ENCODE measurements at places on chromosomes 16 and 17. TPM values are rescaled to one million over a fixed set of nuclear protein-coding genes. Genes with fewer than 3 reads are reported as not detected.

SLC9A5 gene
- 0.37 TPM for total RNA-seq

CD300LB gene
- 0.63 TPM for total RNA-seq

RPS15A gene
- 1,581 TPM for total RNA-seq

MPV17L gene
- total RNA-seq, result 7.8 TPM

HCRT gene
- not detected for total RNA-seq

MNT gene
- total RNA-seq, result 14.4 TPM

LGALS9B gene
- total RNA-seq, result not detected

SLC12A3 gene
- total RNA-seq, result not detected

ABCC11 gene
- total RNA-seq, result 0.24 TPM

TRPV3 gene
- total RNA-seq, result 0.88 TPM

KRTAP4-3 gene
- not detected for total RNA-seq

LITAFD gene
- total RNA-seq, result not detected

MYH3 gene
- 2.3 TPM for total RNA-seq

FOXC2 gene
- total RNA-seq, result 0.47 TPM

GRCh38 chr17:79372470-79373238 is 238.2 kb downstream of the RBFOX3 start:
- no peak for DNase-seq

DNA sequence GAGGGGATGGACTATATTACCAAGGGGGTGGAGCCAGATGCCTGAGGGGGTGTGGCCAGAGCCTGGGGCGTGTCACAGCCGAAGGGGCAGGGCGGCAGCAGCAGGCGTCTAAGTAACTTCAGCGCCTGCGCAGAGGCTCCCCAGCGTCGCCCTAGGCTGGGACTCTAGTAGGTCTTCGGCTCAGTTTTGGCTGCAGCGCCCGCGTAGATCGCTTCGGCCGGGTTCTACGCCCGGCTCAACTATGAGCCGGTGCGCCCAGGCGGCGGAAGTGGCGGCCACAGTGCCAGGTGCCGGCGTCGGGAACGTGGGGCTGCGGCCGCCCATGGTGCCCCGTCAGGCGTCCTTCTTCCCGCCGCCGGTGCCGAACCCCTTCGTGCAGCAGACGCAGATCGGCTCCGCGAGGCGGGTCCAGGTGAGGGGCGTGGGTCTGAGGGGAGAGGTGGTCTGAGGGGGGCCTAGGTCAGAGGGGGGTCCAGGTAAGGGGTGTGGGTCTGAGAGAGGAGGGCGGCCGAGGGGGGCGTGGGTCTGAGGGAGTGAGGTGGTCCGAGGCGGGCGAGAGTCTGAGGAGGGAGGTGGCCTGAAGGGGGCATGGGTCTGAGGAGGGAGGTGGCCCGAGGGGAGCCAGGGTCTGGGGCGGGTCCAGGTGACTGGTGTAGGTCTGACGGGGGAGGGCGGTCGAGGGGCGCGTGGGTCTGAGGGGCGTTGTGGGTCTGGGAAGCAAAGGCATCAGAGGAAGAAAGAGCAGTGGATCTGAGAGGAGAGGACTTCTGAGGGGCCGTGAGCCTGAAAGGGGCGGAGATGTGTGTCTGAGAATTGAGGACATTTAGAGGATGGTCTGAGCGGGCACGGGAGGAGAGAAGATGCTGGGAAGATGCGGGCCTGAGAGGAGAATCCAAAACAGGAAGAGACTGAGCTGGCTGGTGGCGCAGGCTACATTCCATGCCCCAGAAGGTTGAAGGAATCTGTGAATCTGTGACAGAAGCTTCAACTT is at the start of gene LPCAT2:
TSS of gene LPCAT2 (plus strand) at position 132 of the 991 bp plus-strand sequence. CDS start at position 242, 110 bp downstream.
- peak; percentile 76 for DNase-seq

DNA sequence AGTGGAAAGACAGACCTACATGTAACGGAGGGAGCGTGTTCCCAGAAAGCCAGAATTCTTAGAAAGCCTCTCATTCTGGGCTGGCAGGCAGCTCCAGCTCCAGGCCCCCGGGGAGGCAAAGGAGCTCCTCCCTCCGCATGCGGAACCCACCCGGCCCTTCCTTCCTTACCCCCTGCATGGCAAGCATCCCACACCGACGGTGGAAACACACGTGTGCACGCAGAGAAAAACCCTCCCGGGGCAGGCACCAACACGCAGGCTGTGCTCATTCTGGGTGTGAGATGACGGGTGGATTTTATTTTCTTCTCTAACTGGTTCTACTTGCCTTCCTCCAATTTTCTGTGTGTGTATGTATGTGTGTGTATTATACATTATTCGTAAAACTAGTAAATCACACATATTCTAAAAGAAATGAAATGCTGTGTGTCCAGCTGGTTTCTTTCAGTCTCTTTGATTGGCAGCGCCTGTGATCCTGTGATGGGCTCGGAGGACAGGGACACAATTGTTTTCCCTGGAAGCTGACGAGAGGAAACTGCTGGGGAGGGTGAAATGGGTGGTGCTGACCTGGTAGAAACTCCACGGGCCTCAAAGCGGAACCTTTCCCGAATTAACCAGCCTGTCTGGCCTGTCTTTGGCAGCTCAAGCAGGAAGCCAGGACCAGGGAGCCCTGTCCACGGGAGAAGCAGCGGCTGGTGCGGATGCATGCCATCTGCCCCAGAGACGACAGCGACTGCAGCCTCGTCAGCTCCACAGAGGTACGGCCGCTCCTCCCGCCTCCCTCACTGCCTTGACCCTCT is 22.2 kb downstream of the CARD14 start:
- no peak for DNase-seq

- no peak for DNase-seq
These were observed 40.3 kb upstream of the CRHR1 start for GRCh38 chr17:45743626-45744326.

- no peak for DNase-seq
These were observed 27.6 kb downstream of the TRAP1 start for GRCh38 chr16:3689731-3690130.

DNA sequence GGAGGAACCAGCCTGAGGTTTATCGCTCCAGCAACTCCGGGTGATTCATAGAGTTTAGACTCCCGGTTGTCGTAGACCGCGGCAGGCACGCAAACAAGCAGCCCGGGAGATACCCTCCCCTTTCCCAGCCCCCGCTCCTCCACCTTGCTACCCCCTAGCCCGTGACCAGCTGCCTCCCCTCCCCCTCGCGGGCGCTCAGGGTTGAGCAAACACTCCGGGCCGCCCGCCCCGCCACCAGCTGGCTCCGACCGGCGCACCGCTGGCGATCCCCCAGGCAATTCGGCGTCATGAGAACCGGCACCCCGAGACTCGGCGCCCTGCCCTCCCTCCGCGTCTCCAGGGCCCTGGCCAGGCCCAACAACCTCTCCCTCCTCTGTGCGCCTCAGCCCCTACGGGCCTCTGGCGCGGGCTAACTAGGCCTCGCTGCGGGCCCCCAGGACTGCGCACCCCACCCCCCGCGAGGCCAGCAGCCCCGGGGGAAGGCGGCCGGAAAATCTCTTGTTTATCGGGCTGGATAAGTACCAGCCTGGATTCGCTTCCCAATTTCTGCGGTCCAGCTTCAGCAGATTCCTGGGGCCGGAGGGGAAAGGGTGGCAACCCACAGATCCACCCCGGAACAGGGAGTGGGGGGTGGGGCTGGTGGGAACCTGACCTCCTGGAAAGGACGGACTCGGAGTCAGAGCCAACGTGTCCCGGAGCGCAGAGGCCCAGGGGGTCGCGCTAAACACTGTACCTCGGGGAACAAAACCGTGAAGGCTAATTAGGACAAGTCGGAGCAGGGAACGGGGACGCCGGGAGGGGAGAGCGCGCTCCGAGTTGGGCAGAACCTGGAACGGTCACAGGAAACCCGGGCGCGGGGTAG is 951 bp upstream of the GPRC5C start:
- DNase-seq, result no peak

GRCh38 chr16:11084876-11085485 is 140.6 kb downstream of the CLEC16A start:
- DNase-seq, result no peak

GRCh38 chr16:53829186-53829747 is 125.3 kb downstream of the FTO start:
- no peak for DNase-seq

- no peak for DNase-seq
These were observed 485.6 kb upstream of the SOX9 start for GRCh38 chr17:71635187-71635586.

DNA sequence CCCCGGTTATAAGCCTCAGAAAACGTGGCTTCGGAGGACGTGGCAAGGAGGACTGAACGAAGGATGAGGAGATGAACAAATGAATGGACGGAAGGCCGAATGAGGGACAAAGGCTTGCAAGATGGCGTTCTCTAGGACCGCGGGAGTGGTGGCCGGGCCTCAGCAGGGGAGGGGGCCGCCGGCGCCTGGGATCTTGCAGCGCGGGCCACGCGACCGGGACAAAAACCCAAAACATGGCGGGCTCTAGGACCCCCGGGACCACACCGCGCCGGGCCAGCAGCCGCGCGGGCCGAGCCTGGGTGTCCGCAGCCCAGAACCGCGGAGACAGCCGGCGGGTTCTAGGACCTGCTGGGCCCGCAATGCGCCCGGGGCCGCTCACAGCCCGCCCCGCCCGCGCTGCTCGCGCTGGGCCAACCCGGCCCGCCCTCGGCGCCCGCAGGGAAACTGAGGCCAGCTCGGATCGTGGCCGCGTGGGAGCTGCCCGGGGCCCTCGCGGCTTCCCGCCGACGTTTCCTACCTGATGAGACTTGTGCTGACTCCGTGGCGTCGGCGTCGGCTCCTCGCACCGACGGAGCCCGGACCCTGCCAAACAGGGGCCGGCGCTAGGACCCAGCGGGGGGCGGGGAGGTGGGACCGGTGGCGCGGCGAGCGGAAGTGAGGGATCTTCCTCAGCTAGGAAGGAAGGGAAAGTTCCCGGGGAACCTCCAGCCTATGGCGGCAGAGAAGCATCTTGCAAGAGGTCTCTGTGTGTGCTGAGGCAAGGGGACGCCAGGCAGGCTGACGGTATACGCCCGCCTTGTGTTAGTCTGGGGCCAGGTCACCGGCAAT is 684 bp downstream of the ZNF668 start:
- peak; percentile 77 for DNase-seq

DNA sequence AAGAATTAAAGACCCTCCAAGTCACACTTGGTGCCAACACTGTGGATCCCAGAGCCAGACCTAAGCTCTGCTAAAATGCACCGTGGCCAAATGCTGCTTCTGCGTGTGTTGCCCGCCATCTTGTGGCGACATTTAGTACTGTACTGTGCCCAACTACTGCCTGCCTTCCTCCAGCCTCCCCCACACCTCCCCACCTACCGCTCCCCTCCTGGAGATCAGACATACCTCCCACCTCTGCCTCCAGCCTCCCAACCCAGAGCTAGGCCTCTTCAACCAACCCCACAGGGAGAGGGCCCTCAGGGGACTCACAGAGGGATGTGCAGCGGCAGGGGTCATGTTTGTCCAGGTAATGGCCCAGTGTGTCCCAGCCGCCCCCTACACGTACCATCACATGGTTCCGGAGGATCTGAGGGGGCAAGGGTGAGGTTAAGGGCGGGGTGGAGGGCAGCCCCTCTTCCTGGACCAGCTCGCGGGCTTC is 5.5 kb downstream of the GAS2L2 start:
- peak; percentile 89 for DNase-seq

GRCh38 chr17:82012640-82013295 is 9.9 kb downstream of the CENPX start:
- DNase-seq, result no peak

DNA sequence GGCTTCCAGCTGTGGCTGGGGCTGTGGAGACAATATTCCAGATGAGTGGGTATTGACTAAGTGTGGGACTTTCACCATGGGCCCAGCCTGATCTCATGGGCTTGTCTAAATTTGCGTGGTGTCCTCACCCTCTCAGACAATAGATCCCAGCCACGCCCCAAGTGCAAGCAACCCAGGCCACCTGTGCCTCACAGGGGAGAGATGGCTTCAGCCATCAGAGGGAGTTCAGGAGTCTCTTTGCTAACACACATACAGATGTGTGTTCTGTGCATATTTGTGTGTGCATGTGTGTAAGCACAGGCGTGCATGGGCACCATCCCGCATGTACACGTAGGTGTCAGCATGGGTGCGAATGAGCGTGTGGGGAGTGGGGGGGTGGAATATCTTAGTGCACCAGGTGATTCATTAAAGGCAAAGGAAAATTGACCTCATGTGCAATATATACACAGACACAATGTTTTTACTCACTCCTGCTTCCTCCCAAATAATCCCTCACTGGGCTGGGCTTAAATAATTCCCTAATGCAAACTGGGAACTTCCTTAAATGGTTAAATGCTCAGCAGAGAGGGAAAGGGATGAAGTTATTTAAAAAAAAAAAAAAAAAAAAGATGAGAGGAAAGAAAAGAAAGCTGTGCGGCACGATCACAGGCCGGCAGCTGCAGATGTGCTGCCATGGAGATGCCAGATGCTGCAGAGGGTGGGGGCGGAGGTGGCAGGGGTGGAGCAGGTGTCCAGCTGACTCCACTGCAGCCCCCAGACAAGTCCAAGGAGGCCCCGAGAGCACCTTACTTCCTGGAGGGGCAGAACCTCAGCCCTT is 24.0 kb upstream of the CDC42EP4 start:
- DNase-seq, result no peak

- no peak for DNase-seq
These were observed 63.2 kb downstream of the IQCK start for GRCh38 chr16:19781226-19781625.

DNA sequence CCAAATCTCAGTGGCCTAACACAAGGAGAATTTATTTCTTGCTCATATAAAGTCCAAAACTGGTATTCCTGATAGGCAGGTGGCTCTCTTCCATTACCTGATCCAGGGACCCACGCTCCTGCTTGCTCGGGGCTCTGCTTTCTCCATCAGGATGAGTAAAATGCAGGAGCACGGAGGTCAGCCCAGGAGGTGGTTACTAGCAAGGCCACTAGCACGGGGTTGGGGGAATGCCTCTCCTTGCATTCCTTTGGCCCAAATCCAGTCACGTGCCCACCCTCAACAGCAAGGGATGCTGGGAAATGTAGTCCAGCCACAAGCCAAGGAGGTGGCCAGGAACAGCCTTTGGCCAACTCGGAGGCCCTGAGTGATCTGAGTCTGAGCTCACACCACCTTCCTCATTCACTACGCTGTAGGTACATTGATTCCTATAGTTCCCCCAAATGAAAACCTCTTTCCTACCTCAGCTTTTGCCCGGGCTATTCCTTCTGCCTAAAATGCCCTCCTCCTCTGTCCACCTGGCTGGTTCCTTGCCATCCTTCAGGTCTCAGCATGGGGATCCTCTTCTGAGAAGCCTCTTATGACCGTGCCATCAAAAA is 38.3 kb upstream of the HAPSTR1 start:
- no peak for DNase-seq

DNA sequence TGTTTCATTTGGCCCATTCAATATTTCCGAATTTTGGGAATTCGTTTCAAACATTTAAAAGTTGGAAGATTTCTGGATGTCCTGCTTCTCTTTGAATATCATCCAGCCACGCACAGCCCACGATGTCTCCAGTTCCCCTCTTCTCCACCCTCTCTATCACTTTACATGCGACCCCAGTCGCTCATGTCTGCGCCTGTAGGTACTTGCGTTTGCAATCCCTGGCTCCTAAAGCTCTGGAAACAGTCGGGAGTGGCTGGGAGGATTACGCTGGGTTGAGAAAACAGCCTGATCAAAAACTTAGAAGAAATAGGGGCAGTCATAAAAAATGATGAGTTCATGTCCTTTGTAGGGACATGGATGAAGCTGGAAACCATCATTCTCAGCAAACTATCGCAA is 1.5 kb upstream of the SBK1 start:
- no peak for DNase-seq

GRCh38 chr17:37450112-37450511 is 39.6 kb upstream of the DUSP14 start:
- no peak for DNase-seq

GRCh38 chr16:86074651-86075487 is 175.9 kb downstream of the IRF8 start:
- no peak for DNase-seq

GRCh38 chr17:55289106-55289446 is 24.3 kb downstream of the HLF start:
- no peak for DNase-seq
